Naive thymus-derived CD4-positive, alpha-beta T cell (primary cell): ENCODE measurements at places on chromosomes 2 and 18. TPM values are rescaled to one million over a fixed set of nuclear protein-coding genes. Genes with fewer than 3 reads are reported as not detected.

DNA sequence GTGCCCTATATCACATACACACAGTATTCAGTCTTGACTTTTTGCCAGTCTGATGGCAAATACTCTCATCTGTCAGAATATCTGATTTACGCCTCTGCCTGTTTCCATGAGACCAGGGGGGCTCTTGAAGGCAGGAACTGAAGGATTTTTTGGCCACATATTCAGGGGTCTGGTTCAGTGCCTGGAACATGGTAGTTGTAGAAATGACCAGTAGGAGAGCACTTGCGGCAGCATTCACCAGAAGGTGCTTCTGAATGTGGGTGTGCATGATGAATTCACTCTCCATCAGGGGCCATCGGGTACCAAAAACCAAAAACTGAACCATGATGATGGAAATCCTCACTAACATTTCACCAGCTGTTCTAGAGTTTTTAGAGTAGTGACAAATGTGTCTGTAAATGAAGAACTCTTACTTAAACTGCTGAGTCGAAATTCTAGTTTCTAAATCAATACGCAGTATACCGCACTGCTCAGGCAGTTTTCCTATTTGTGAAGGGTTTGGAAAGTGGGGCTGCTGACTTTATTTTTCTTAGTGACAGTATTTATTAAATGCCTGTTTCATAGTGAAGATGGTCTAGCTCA, 54.6 kb downstream of the MERTK start:
- H3K27ac ChIP-seq = no peak overlapping the region
- no peaks in the 10 kb centered on the region for H3K4me1 ChIP-seq
- no peaks in the 10 kb centered on the region for H3K36me3 ChIP-seq
- DNase-seq = no peak
- no peak overlapping the region for H3K4me3 ChIP-seq

- no peaks in the 10 kb centered on the region for H3K36me3 ChIP-seq
- DNase-seq = no peak
- no peaks in the 10 kb centered on the region for H3K27me3 ChIP-seq
- no peak overlapping the region for H3K4me3 ChIP-seq
- no peak overlapping the region for H3K27ac ChIP-seq
Observed at GRCh38 chr2:203688798-203689197, 17.6 kb upstream of the CD28 start.

DNA sequence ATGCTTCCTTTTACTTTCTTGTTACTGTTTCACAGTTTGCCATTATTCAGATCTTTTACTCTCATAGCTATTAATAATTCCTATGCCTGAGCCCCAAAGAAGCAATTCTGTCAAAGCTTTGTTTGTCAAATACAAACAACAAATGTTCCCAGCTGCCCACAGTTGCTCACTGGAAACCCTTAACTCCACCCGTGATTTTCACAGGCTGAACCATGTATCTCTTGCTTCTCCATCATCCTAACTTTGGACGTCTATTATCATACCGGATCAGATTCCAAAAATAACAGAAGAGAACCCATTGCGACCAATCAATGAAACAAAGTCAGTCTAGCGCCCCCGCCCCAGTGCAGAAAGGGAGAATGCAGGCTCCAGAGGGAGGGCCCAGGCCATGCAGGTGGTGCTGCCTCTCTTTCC, 24.2 kb downstream of the COLEC12 start:
- no peaks in the 10 kb centered on the region for H3K27me3 ChIP-seq
- DNase-seq = no peak
- no peaks in the 10 kb centered on the region for H3K36me3 ChIP-seq

DNA sequence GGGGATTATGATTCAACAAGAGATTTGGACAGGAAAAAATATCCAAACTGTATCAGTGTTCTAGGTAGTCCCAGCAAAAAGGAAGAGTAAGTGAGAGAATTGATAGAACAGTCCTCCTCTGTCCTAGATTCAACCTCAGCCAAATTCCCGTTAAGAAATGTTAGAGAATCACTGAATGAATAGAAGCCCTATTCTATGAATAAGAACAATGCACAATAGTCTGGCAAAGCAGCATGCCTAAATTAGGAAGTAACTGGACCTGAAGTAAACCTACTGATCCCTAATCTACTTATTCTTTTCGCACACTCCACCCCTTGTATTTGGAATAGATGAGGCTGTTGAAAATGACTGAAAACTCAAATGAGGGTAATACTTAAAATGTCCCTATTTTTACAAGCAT, 1665.5 kb downstream of the LRP1B start:
- H3K27ac ChIP-seq = no peak overlapping the region
- H3K4me1 ChIP-seq = no peaks in the 10 kb centered on the region
- no peaks in the 10 kb centered on the region for H3K27me3 ChIP-seq

TTC32 gene
- total RNA-seq = 22.2 and 23.1 TPM in 2 replicates
